ENCODE measurements at places on chromosomes 16 and 17.

DNA sequence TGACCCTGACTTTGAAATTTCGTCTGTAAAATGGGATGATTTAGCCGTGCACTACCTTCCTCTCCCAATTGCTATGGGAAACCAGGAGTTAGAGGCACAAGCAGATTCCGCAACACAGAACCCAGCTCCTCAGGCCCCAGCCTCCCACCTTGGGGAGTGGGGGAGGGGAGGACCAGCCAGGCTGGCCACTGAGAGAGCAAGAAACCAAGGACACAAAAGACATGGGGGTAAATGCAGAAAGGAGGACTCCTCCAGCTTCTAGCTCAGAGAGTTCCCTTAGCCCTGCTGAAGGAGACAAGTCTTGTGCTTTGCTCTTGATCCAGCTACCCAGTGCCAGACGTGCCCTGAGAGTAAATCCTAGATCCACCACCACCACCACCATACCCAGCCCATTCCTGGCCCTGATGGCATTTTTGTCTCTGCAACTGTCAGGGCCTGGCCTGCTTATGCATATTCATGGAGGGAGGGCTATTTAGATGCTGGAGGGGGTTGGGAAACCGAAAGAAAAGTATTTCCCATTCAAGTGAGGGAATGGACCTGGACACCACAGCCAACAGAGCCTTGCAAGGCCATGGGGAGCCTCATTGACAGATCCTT lies 25.9 kb downstream of the PITPNM3 start:
- no peak for DNase-seq

DNA sequence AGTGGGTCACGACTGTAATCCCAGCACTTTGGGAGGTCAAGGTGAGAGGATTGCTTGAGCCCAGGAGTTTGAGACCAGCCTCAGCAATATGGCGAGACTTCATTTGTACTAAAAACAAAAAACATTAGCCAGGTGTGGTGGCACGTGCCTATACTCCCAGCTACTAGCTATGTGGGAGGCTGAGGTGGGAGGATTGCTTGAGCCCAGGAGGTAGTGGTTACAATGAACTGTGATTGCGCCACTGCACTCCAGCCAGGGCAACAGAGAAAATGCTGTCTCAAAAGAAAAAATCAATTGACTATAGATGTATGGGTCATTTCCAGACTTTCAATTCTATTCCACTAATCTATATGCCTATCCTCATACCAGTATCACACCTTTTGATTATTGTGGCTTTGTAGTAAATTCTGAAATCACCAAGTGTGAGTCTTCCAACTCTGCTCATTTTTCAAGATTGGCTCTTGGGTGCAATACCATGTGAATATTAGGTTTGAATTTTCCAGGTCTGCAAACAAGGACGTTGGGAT lies 27.2 kb upstream of the CEP20 start:
- DNase-seq = no peak

GRCh38 chr17:82298538-82299421 lies 18.6 kb downstream of the CD7 start:
- no peak for DNase-seq

DNA sequence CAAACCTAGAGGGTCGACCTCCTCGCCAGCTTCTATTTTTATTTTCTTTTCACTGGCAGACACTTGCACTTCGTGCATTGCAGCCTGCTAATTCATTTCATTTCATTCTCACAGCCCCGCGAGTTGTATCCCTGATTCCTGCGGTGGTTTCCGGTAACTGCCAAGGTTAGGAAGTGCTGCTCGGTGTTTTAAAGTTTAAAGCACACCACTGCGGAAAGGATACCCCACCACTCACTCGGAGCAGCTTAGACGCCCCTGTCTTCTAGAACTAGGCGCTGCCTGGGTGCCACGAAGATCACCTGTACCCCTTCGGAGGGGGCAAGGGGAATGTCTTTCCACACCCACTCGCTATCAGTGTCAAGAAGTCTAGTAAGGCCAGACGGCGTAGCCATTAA lies 509 bp downstream of the CNEP1R1 start:
- DNase-seq = no peak

DNA sequence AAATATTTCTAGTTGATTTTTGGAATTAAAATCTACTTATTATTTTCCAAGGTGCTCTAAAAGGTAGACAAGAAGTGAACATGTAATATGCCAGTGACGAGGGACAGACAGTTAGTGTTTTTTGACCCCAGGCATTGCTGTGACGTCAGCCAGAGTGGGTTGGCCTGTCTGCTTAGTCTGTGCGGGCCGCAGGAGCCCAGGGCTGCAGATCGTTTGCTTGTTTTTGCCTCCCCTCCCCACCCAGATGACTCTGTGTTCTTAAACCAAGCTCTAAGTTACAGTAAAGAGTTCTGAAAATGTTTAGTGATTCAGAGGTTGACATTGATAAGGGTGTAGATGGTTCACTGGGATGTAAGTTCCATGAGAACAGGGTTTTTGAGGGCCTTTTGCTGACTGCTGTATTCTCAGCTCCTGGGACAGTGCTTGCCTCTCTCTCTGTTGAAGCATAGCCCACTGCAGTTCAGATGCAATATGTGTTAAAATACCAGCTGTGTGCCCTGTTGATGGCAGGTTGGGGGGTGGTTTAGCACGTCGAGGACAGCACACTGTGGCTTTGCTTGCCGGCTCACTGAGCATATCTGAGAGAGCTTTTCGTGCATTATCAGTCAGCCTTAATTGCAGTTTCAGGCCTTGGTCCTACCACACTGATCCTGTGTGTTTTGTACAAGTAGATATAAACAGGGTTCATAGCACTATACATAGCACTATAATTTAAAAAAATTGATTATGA lies 64.8 kb downstream of the SEC14L1 start:
- no peak for DNase-seq

GRCh38 chr16:83603723-83604570 lies 203.8 kb upstream of the HSBP1 start:
- no peak for DNase-seq

GRCh38 chr17:74757502-74757901 lies 9.1 kb downstream of the NHERF1 start:
- DNase-seq = no peak

DNA sequence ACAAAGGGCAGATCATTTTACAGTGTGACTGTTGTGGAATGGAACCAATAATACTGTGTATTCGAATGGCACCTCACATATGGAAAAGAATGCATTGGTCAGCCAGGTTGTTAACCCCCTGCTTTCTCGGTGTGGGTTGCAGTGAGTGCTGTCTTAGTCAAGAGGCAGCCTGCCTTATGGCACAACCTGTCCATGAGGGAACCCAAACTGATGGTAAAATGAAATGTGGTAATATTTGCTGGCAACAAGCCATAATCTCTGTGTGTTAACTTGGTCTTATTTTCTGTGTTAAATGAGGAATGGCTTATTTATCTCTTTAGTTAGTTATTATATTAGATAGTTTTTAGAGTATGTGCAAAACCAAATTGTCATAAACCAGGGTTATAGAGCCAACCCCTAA lies 81.6 kb downstream of the TMC6 start:
- DNase-seq = no peak

- DNase-seq = no peak
Measured at GRCh38 chr17:19380481-19381301, 2.4 kb downstream of the MAPK7 start.

DNA sequence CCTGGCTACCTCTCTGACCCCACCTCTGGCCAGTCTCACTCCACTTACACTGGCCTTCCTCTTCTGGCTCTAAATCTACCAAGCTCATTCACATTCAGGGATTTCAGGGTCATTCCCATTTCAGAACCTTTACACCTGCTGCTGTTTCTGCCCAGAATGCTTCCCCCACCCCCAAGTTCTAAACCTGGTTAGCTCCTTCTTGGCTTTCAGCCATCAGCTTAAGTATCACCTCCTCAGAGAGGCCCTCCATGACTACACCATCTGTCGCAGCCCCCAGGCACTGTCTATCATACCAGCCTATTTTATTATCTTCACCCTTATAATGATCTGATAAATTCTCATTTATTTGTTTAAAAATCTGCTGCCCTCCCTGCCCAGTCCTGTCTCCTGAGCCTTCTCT lies 23.3 kb upstream of the NGFR start:
- DNase-seq = no peak

DNA sequence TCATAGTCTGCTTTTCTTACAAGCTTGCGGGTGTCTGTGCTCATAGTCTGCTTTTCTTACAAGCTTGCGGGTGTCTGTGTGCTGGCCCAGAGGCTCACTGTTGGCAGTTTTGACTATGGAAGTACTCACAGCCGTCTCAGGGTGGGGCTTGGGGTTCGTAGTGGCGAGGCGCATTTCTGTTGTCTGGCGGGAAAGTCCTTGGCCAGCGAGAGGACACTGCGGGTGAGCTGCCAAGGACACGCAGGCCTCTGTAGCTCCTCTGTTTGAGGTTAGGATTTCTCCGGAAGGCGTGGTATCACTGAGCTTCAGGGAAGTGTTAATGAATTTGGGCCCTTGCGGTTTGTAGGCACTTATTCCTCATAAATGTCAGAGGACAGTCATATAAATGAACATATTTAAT lies 13.5 kb downstream of the TBCD start:
- no peak for DNase-seq

DNA sequence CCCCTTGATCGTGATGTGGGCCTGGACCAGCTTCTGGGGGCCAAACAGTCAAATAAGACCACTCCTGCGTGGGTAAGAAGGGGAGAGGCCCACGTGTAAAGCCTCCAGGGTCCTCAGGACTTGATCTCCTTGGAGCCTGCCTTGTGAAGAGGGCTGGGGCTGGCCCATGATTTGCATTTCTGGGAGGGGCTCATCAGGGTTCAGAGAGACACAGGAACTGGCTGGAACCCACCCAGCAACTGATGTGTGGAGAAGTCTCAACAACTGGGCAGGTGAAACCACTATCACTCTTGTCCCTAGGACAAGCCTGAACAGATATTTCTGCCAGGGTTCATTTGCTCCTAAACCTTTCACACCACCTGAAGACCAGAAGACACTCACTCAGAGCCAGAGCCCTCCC lies 214.7 kb downstream of the ZNF423 start:
- no peak for DNase-seq

DNA sequence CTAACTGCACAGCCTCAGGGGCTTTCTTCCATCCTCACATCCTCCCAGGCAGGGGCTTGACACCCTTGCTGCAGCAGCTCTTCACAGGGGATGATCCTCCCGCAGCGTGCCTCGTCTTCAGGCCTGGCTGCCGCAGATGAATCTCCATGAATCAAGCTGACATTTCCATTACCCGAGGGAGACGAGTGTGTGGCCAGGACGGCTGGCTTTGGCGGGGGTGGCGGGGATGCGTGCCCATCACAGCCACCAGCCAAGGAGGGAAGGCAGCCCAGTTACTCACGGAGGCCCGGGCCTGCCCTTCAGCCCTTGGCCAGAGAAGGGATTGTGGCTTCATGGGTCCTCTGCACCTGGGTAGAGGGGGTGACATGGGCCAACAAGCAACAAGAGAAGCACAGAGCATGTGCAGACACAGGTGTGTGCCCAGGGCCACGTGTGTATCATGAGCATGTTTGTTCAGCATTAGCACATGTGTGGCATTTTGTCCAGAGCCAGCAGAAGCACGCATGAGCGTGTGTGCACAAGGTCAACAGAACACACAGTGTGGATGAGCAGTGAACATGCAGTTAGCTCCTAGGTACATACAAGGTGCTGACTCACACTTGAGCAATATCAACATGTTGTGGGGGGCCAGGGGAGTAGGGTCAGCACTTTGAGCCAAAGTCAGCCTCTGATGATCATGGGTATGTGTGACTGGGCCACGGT lies 236.4 kb downstream of the KATNIP start:
- no peak for DNase-seq

- no peak for DNase-seq
Measured at GRCh38 chr17:8160224-8160577, 2.5 kb downstream of the VAMP2 start.

DNA sequence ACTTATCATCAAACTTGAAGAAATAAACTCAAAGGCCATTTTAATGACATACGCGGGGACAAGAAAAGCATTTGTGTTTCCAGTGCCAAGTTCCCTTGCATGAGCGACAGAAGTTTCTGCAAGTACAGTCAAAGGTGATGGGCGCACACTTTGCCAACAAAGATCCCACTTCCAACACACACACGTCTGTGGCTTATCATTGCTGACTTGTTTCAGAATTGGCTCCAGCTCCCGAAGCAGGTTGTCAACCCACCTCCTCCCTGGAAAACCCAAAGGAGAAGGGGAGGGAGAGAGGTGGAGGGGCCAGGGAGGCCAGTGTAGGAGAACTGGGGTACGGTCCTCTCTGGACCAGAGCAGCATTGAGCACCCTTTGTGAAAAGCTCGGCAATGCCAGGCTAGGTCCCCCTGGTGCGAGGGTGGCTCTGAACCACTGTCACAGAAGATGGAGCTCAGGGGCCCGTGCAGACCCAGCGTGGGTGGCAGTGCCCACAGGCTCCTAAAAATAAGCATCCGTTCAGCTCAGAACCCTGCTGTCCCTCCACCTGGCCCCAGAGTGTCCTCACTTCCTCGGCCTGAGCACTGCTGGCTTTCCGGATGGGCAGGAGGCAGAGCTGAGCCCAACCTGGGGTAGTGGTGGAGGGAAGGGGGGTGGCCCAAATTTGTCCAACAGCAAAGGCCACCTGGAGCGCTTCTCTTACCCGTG lies 33.2 kb downstream of the RBFOX3 start:
- DNase-seq = no peak

GRCh38 chr16:75083813-75084212 lies 32.8 kb downstream of the LDHD start:
- DNase-seq = no peak

DNA sequence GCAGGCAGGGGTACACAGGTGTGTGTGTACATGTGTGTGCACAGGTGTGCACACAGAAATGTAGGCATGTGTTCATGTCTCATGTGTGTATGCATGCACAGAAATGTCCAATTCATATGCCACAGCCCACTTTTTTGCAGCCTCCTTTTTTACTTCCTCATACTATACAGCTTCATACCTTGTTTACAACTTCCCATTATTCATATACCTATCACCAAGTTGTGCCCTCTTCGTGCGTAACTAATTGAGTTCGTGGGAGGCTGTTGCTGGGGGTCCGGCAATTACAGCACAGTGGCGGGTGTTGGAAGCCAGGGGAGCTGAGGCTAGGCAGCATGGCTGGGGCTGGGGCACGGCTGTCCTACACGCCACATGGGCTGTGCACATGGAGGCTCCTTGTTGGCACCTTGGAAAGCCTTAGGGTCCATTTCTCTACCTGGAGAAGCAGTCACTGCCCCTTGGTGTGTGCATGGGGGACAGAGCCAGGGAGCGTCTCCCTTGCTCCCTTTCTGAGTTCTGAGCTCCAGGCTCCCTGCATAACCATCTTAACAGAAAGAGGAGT lies 266.7 kb downstream of the ENGASE start:
- no peak for DNase-seq

GRCh38 chr17:9105068-9105868 lies 84.0 kb downstream of the NTN1 start:
- no peak for DNase-seq

GRCh38 chr16:2963074-2963722 lies 877 bp upstream of the KREMEN2 start:
- peak; percentile 18 for DNase-seq

GRCh38 chr16:25625620-25626019 lies 66.1 kb upstream of the HS3ST4 start:
- DNase-seq = no peak

DNA sequence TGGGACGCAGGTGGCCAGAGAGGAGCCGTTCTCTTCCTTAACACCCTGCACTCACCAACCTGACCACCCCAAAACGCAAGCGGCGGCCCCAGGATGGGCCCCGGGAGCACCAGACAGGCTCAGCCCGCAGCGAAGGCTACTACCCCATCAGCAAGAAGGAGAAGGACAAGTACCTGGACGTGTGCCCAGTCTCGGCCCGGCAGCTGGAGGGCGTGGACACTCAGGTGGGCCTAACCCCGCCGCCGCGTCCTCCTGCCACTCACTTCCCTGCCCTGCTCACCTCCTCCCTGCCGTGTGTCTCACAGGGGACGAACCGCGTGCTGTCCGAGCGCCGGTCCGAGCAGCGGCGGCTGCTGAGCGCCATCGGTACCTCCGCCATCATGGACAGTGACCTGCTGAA lies 4.6 kb upstream of the HSD3B7 start:
- DNase-seq = no peak

- no peak for DNase-seq
Measured at GRCh38 chr16:8572063-8572918, 18.0 kb downstream of the TMEM114 start.

Data from NCI-H2227 treated with DMSO at 0.1 percent for 48 hours (cell line).